Stimulated activated CD4-positive, alpha-beta T cell treated with anti-CD3 and anti-CD28 coated beads, Interleukin-15, amount 100 ng/mL, for 24 hours (primary cell): ENCODE measurements at places on chromosomes 6 and 20.

DNA sequence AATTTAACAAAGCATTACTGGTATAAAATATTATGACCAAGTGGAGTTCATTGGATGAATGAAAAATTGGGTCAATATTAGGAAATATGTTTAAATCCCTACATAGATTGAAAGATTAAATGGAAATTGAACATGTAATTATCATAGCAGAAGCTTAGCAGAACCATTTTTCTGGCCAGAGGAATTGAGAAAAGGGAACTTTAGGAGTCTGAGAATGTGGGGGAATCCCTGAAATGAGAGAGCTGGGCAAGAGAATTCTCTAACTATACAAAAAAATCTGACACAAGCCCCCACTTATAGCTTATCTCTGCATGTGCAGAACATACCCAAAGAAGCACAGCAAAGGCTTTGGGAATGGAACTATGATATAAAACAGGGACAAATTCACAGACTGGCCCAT is 67.4 kb upstream of the ARHGAP18 start:
- DNase-seq, result no peak

DNA sequence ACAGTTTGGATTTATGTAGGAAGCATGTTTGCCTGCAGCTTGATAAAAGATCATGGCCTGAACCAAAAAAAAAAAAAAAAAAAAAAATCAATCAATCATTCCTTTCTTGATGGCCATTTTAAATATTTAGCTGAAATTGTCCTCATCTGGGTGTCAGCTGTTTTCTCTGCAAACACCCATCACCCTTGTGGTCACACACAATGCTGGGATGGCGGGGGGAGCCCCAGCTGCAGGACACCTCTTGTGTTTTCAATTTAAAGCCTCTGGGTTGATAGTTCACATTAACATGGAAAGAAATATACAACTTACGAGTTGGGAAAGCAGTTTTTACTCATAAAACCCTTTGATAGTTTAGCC is 160.4 kb downstream of the ZFP64 start:
- no peak for DNase-seq

GRCh38 chr20:49697071-49697470 is 16.6 kb downstream of the B4GALT5 start:
- DNase-seq, result no peak

DNA sequence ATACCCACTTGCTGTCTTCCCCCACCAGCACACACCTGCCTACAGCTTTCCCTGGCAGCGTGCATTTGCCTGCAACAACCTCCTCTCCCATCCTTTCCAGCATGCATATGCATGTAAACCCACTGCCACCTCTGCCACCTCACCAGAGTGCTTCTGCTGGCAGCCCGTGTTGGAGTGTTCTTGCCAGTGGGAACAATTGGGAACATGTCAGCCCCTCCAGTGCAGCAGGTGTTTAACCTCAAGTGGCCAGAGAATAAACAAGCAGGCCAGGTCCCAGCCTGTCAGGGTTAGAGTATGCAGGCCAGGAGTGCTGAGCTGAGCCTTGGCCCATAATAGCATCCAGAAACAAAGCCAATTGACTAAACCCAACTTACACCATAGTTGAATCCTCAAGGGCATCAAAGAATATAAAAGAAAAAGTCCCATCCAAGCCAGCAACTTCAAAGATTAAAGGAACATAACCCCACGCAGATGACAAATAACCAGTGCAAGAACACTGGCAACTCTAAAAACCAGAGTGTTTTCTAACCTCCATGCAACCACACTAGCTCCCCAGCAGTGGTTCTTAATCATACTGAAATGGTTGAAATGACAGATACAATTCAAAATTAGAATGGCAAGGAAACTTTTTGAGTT is 1212.1 kb upstream of the CITED2 start:
- peak; percentile 7 for DNase-seq

DNA sequence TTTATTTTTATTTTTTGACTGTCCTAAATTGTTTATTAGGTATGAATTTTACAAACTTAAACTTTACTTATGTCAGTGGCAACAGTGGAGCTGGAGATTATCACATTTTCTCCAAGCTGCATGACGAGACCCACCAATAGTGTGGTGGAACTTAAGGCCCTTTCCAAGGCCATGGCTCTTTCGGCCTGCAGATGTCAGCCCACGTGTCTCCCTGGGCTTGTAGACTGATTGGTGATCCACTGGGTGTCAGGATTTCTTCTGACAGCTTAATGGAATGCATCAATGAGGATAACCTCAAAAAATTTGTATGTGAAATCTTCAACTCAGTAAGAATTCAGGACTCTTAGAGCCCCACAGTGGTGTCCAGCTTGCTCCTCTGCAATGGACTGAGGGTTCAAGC is 32.3 kb upstream of the OVOL2 start:
- no peak for DNase-seq

GRCh38 chr20:36334281-36335205 is 28.4 kb downstream of the DLGAP4 start:
- DNase-seq, result no peak

- no peak for DNase-seq
Measured at GRCh38 chr6:157648561-157648960, 174.5 kb upstream of the SNX9 start.

- no peak for DNase-seq
Measured at GRCh38 chr6:42128460-42129359, 13.7 kb downstream of the C6orf132 start.

GRCh38 chr20:46779831-46780230 is 70.4 kb downstream of the SLC2A10 start:
- DNase-seq, result no peak

- no peak for DNase-seq
Measured at GRCh38 chr20:40883097-40883496, 145.5 kb upstream of the TOP1 start.

- no peak for DNase-seq
Measured at GRCh38 chr6:9100869-9101580, 665.7 kb upstream of the SLC35B3 start.

GRCh38 chr6:31386977-31387376 is 16.4 kb upstream of the MICA start:
- DNase-seq, result no peak

GRCh38 chr6:108698593-108699289 is 138.0 kb downstream of the FOXO3 start:
- DNase-seq, result no peak

DNA sequence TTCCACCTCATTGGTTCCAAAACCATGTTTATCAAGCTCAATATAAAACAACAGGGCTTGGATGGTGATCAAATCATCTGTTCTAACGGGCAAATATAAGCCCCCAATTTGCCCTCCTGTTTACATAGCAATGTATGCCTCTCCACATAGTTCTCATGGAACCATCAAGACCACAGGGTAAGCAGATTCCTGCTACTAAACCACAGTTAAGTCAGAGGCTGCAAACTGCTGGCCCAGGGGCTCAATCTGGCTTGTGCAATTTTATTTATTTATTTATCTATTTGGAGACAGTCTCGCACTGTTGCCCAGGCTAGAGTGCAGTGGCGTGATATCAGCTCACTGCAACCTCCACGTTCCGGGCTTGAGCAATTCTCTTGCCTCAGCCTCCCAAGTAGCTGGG is 18.9 kb upstream of the MTHFD1L start:
- DNase-seq, result no peak

GRCh38 chr20:41440882-41441281 is 74.3 kb upstream of the EMILIN3 start:
- DNase-seq, result no peak

GRCh38 chr20:33671573-33672288 is 2.5 kb downstream of the NECAB3 start:
- DNase-seq, result no peak

DNA sequence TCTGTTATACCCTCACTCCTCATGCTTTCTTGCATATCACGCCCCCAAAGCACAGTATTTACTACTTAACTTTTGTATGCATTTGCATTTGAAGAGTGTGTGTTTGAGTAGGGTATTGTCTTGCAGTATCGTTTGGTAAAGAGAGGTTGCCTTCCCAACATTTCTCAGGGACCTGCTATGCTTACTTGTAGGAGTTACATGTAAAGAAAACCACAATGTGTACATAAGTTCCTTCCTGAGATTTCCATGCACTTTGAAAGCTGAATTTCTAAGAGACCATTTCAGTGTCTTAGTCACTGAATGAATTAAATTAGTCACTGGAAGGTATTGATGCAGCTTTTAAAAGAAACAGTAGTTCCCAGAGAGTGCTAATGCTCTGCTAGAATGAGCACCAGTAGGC is 159.3 kb upstream of the LAMA2 start:
- DNase-seq, result no peak

DNA sequence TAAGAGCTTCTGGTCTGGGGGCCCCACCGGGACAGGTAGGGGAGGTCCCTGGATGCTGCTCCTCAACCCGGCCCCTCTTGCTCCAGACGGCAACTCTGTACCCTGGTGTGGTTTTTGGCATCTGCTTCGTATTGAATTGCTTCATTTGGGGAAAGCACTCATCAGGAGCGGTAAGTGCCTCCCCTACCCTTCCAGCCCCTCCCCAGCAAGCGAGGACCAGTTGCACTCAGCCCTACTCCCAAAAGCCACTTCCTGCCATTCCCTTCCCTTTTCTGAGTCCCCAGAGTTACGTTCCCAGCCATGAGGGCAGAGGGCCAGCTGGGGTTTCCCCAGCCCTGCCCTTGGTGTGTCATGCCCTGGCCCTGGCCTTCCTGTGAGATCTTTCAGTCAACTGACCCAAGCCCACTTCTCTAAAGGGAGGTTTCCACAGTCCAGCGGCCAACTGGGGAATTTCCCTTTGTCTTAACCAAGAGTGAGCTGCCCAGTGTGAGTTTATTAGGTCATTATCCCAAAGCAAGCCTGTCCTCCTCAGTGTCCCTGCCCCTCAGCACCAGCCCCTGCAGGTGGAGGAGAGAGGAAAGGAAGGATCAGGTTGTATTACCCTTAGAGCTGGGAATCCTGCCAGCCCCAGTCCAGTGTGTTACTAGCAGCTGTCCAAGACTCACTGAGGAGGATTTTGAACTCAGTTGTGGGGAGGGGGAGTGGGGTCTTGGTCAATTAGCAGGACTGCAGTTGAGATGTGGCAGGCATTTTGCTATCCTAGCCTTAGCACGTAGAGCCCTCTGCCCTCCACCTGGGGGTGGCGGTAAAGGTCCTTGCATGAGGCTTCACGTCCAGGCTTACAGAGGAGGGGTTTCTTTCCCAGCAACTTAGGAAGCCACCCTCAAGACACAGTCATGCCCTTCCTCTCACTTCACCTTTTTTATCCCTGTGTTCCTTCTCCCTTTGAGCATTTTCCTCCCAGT is 45.8 kb downstream of the TM9SF4 start:
- peak; percentile 30 for DNase-seq

DNA sequence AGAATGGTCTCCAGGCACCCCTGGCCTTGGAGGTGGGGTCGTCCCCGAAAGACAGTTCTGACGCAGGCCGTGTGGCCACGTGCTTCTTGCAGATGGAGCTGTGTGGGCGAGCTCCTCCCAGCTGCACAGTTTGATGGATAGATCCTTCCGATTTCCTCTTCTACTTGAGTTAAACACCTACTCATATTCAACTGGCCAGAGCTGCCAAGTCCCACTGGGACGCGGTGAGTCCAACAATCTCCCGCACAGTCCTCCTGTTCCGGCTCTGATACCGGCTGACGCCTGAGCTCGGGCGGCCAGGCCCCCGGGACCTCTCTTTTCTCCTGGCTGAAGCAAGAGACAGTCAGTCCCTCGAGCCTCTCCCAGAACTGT is 57.9 kb upstream of the DACT2 start:
- no peak for DNase-seq

GRCh38 chr6:21831521-21832291 is 238.2 kb downstream of the SOX4 start:
- DNase-seq, result no peak

GRCh38 chr20:61027218-61027617 is 224.8 kb upstream of the CDH4 start:
- no peak for DNase-seq

DNA sequence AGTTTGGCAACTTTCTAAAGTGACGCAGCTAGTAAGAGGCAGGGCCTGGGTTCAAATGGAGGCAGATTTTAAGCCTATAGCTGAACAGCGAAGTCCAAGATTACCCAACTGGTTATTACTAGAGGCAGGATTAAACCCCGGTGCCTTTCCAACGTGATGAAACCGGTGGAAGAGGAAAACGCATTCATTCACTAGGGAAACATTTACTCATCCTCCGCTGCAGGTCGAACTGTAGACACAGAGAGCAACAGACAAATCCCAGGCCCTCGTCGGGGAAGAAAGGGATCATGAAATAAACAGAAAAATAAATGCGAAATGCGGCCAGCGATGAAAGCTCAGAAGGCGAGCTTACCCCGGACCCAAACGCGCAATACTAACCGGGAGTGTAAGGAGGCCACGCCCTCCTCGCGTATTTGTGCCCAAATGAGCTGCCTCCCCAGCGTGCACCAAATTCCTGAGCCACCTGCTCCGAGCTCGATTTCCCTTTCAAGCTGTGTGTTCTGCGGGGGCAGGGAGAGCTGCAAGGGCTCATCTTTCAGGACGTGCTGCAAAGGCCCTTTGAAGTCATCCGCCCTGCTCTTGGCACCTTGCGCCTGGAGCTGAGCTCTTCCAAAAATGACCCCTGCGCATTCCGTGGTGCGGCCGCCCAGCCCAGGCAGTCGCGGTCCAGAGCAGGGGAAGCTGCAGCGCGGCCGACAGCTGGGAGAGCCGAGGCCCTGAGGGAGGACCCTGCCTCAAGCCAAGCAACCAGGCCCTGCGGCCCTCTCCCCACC is 46.9 kb downstream of the PDYN start:
- no peak for DNase-seq

- DNase-seq, result peak; percentile 23
Measured at GRCh38 chr6:154509421-154510143, 903 bp downstream of the CNKSR3 start.

GRCh38 chr20:50977066-50978021 is 18.7 kb downstream of the MOCS3 start:
- no peak for DNase-seq

- no peak for DNase-seq
Measured at GRCh38 chr6:14207448-14207847, 89.9 kb downstream of the CD83 start.

GRCh38 chr6:30727920-30728553 is 7.9 kb downstream of the TUBB start:
- no peak for DNase-seq

GRCh38 chr20:33373735-33374605 is 27.3 kb downstream of the CDK5RAP1 start:
- no peak for DNase-seq

- no peak for DNase-seq
Measured at GRCh38 chr6:108896111-108896661, 48.0 kb downstream of the ARMC2 start.

DNA sequence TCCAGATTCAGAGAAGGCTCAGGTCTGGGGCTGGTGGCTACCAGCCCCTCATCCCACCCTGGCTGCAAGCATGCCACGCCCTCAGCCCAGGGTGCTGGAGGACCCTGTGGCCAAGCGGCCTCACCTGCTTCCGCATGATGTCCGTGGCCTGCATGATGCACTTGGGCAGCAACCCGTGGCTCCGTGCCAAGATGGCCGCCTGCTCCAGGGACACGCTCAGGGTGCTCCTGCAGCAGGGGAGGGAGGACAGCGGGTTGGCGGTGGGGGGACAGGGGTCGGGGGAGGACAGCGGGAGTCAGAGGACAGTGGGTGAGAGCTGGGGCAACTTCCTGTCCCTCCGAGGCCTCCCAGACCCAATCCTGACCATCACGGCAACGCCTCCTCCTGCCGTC is 200.1 kb downstream of the PREX1 start:
- no peak for DNase-seq
